ENCODE measurements at places on chromosomes 2 and 18. TPM values are rescaled to one million over a fixed set of nuclear protein-coding genes. Genes with fewer than 3 reads are reported as not detected.

DNA sequence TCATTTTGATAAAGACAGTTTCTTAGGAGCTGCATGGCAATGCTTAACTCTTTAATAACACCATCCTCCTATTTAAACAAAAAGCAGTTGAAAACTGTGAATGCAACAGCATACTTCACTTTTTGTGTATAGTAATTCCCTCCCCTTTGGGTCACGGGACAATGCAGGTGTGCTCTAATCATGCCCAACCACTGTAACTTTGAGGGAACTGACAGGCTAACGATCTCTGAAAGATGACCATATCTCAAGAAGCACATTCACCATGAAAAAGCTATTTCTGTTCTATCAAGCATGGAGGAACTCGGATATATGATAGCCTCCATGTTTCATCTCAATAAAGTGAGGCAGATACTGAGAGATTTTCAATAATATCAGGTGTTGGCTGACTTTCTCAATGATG, 81.1 kb upstream of the CD226 start:
- no peak for DNase-seq

GRCh38 chr18:32958746-32959145, 185.9 kb upstream of the KLHL14 start:
- no peak for DNase-seq

DNA sequence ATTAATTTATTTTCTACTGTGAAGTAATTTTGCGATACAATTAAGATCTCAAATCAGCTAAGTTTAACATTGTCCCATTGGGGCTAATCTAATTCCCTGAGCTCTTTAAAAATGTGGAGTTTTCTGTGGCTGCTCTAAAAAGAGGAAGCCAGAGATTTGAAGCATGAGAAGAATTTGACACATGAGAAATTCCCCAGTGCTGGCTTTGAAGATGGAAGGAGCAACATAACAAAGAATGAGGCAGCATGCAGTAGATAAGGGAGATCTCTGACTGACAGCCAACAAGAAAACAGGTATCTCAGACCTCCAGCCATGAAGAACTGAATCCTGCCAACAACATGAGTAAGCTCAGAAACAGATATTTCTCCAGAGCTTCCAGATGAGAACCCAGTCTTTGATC, 308.4 kb downstream of the ZNF804A start:
- DNase-seq, result no peak

GRCh38 chr18:74342416-74343043, 26.9 kb downstream of the C18orf63 start:
- no peak for DNase-seq

DNA sequence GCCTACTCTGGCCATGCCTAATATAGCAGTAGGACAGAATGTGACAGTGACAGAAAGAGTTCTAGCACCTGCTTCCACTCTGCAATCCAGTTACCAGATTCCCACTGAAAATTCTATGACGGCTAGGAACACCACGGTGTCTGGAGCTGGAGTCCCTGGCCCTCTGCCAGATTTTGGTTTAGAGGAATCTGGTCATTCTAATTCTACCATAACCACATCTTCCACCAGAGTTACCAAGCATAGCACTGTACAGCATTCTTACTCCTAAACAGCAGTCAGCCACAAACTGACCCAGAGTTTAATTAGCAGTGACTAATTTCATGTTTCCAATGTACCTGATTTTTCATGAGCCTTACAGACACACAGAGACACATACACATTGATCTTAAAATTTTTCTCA, 45.2 kb upstream of the TTR start:
- DNase-seq, result no peak

DNA sequence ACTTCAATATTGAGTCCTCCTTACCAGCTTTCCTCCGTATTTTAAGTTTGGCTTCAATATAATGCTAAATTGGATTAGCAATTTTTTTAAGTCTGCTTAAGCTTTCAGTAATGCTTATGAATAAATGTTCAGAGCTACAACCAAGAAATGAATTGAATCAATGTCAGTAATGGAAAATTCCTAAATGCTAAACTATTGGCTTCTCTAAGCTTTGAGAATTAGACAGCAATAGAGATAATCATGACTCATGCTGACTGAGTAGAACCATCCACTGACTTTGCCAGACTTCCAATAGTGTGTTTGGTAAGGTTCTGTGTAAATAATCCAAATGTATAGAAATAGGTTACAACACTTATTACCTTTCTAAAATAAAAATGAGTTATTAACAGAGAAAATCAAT, 8.9 kb upstream of the PDE1A start:
- no peak for DNase-seq

WDSUB1 gene
- 11.8 TPM for polyA plus RNA-seq

MYL1 gene
- polyA plus RNA-seq, result not detected

TUBA3E gene
- polyA plus RNA-seq, result not detected

SLC11A1 gene
- polyA plus RNA-seq, result 7.0 TPM

C2orf74 gene
- polyA plus RNA-seq, result 4.4 TPM

BIN1 gene
- 34.8 TPM for polyA plus RNA-seq

FABP1 gene
- polyA plus RNA-seq, result 8,536 TPM
